ENCODE measurements at places on chromosomes 7 and 10.

- no peak for DNase-seq
These were observed 474.2 kb downstream of the ADRA2A start for GRCh38 chr10:111551001-111551400.

- DNase-seq = no peak
These were observed 171.9 kb downstream of the HDAC9 start for GRCh38 chr7:18667466-18667865.

DNA sequence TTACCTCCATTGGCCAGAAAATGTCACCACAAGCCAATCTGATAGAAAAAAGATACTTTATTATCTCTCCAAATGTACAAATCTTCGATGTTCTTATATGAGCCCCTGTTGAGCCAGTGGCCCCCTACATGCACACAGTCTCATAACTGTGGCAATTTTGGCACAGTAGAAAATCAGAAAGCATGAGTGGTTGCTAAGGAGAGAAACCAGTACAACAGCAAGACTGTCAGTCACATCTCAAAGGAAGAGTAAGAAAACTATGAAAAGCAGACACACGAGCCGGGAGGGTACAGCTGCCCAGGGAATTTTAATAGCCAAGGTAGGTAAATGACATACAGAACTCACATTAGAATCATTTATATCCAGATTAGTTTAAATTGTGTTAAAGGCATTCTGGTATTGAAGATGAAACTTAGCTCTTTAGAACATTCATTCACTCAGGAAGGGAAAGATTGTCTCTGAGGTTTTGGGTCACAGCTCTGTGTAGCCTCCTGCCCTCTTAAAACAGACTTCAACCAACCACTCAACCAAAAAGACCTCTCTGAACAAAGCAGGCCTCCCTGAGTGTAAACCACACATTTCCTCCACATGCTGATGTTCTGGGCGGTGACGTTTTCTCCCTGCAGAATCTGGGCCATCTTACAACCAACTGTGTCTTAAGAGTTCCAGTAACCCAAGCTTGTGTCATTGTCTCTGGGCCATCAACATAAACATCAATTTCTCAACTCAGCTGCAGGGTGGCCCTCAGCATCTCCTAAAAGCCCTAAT is 80.8 kb upstream of the ADAM12 start:
- no peak for DNase-seq

- DNase-seq = no peak
These were observed 365.0 kb downstream of the SEMA3D start for GRCh38 chr7:84821671-84822534.

GRCh38 chr10:114694062-114694461 is 36.0 kb upstream of the ABLIM1 start:
- DNase-seq = no peak

Measured in C1 segment of cervical spinal cord (tissue), 14 donors.